Esophagus muscularis mucosa (tissue), 4 donors: ENCODE measurements at places on chromosomes 2 and 18.

- DNase-seq: no peak
Observed at GRCh38 chr2:207531032-207531952, 1.5 kb downstream of the CREB1 start.

- no peak for DNase-seq
Observed at GRCh38 chr2:23571527-23572282, 186.7 kb downstream of the KLHL29 start.

- no peak for DNase-seq
Observed at GRCh38 chr2:148540022-148540421, 104.5 kb upstream of the EPC2 start.

DNA sequence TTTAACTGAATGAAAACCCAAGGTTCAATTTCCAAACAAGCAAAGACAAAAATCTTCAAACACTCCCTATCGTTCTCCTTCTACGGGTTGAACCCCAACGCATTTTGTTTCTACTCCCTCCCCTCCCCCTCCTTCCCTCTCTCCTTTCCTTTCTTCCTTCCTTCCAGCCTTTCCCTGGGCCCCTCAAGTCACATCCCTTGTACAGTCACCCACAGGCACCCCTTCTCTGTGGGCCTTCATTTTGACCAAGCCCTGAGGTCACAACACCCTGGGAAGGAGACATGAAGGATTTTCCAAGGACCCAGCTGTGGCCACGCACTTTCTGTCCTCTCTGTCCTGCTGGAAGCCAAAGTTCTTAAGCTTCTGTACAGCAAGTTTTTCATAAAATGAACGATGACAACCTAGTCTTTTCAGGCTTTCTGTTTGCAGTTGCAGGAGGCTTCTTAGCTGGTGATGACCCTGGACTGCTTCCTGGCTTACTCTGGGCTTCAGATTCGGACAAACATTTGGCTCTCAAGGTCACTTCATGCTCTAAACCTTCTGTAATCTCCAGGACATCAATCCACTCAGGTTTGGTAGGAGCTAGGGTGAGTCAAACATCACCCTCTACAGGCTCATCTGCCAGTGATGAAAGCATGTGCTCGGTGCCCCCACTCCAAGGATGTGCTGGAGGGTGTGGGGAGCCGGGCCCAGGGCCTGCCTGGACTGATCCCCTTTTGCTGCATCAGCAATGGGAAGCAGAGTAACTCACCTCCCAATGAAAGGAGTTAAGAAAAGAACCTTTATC, 25.5 kb downstream of the TMEM247 start:
- DNase-seq: no peak
